Effector memory CD4-positive, alpha-beta T cell (primary cell): ENCODE measurements at places on chromosomes 5 and 9.

- no peak for DNase-seq
Observed at GRCh38 chr5:28729067-28729466, 1690.7 kb upstream of the CDH9 start.

DNA sequence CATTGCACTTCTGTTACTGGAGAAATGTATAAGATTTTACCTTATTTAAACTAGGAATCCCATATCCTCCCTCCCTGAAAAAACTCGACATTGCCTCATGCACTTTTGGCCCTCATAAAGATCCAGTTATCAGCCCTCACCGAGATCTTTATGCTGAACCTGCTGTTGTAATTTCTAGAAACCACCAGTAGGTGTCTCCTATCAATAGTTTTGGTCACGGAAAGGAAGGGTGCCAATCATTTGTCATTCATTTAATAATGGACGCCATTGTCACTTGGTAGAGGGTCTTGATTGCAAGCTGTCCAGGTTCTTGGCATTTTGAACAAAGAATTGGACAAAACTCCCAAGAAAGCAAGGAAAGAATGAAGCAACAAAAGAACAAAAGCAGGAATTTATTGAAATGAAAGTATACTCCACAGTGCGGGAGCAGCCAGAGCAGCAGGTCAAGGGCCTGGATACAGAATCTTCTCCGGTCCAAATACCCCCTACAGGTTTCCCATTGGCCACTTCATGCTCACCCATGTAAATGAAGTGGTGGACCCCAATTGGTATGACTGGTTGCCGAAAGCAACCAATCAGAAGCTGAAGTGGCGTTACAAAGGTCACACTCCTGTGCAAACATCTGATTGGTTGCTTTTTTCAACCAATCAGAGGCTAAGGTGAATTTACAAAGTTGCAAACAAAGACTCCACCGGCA lies 524.3 kb downstream of the PSAT1 start:
- no peak for DNase-seq

DNA sequence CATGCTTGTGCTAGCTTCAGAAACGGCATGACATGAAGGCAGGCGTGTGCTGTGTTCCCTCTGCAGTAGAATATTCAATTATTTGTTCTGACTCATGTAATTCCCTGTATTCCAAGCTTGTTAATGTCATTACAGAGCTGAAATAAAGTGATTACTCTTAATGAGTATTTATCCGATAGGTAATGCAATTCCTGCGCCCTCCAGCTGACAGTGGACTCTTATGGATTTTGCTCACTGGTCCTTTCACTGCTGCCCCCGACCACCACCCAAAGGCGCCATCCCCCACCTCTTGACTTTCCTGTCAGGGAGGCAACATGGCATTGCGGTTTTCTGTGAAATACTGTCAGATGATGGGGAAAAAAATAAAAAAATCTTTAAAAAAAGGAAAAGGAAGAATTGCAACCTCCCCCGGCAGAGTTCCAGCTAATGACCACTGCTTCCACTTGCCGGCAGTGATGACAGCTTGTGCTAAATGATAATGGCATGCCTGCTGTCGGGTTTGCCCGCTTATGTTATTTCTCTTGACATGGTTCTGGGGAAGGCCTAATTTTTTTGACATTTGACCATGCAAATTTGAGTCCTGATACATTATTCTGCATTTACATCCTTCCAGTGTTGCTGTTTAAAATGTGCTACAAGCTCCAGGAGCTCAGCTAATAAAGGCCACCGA lies 335.3 kb upstream of the ADAMTS16 start:
- no peak for DNase-seq

- DNase-seq: no peak
Observed at GRCh38 chr5:62790348-62790747, 211.7 kb downstream of the LRRC70 start.

DNA sequence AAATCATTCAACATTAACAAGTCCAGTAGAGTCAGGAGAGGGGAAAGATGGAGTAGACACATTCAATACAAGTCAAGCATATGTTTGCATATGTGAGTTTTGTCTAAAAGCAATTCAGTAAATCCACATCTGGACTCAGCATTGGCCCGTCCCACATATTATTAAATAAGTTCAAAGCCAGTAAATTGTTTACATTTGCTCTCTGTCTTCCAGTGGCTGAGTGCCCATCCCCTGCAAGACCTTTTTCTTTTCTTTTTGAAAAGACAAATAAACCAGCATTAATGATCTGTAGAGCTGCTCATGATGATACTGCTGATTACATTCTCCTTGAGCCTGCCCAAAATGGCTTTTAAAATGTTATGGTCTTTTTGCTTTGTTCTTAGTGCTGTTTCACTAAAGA lies 71.1 kb downstream of the TNC start:
- DNase-seq: no peak

DNA sequence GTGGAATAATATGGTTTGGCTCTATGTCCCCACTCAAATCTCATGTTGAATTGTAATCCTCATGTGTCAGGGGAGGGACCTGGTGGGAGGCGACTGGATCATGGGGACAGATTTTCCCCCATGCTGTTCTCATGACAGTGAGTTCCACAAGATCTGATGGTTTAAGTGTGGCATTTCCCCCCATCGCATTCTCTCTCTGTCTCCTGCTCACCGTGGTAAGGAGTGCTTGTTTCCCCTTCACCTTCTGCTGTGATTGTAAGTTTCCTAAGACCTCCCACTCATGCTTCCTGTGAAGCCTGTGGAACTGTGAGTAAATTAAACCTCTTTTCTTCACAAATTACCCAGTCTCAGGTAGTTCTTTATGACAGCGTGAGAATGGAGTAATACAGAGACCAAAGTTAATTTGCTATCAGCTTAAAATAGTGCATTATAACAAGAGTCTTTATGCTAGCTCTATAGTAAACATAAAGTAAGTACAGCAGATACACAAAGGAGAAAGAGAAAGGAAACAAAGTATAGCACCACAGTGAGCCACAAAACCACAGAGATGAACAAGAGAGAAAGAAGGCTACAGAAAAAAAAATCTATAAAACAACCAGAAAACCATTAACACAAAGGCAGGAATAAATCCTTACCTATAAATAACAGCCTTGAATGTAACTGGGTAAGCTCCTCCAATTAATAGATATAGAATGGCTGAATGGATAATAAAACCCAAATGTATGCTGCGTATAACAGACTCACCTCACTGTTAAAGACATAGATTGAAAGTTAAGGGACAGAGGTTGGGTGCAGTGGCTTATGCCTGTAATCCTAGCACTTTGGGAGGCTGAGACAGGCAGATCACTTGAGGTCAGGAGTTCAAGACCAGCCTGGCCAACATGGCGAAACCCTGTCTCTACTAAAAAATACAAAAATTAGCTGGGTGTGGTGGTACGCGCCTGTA lies 39.7 kb downstream of the RAPGEF6 start:
- DNase-seq: no peak

GRCh38 chr9:96206156-96206751 lies 95.7 kb downstream of the HSD17B3 start:
- DNase-seq: no peak

GRCh38 chr9:115930472-115930871 lies 223.1 kb upstream of the PAPPA start:
- DNase-seq: no peak

DNA sequence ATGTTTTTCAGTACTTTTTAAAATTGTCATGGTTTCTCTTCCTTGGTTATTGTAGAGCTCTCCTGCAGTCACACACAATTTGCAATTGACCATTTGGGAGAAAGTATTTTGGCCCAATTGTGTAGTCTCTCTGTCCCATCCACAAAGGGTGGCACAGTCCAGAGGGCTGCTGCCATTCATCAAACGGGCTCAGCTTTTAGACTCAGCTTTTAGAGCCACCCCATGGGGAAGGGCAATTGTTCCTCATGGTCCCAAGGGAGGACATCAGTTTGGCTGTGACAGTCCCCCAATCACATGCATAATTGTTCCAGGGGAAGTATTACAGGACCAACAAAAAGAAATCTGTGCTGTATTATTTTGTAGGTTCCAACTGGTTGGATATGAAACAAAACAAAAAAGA lies 207.6 kb downstream of the ZNF462 start:
- no peak for DNase-seq
